ENCODE measurements at places on chromosomes 1 and 21.

GRCh38 chr1:67892476-67893125, 59.3 kb upstream of the GNG12 start:
- DNase-seq = no peak

DNA sequence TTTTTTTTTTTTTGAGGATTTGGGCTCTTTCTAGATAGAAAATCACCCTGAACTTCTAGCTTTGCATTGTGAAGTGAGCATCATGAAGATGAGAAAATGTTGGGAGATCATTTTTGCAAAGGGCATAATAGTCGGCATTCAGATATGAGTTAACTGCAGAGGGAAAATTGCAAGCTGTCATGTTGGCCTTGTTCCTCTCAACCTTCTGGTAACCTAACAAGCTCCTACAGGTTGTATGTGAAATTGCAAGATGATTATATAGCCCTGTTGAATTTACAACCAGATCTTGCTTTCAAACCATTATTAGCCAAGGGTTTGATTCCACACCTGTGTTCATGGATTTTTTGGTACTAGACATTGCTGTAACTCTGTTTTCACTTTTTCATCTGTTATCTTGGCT, 2.2 kb downstream of the ELOA start:
- no peak for DNase-seq

- DNase-seq = no peak
These were observed 81.0 kb upstream of the ARID1A start for GRCh38 chr1:26614655-26615411.

DNA sequence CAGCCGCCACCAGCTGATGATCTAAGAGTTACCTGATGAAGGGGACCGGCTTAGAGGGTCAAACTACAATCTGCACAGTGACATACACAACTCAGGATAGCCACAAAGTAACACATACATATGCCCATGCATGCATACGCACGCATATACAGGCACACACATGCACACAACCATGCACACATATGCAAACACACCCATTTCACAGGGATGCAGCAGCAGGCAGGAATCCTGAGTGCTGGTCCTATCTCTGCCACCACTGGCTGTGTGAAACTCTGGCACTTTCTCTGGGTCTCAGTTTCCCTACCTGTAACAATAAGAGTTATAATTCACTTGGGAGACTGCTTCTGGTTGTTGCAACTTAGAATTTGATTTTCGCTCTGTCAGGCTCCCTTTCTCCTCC, 520.2 kb downstream of the PTPRU start:
- no peak for DNase-seq

- DNase-seq = no peak
These were observed 400.7 kb downstream of the SMYD3 start for GRCh38 chr1:246106342-246106763.

GRCh38 chr1:66768965-66769364, 16.7 kb downstream of the DYNLT5 start:
- no peak for DNase-seq

Measured in WERI-Rb-1 (cell line).